Osteocyte (in vitro differentiated cells): ENCODE measurements at places on chromosomes 16 and 17.

GRCh38 chr17:29883497-29883896, 46.5 kb downstream of the SSH2 start:
- no peaks in the 10 kb centered on the region for H3K27me3 ChIP-seq
- peaks cover 23% of the 10 kb centered on the region for H3K4me1 ChIP-seq
- DNase-seq, result no peak
- H3K27ac ChIP-seq, result peak overlapping the region; percentile 70
- no peak overlapping the region for H3K4me3 ChIP-seq

DNA sequence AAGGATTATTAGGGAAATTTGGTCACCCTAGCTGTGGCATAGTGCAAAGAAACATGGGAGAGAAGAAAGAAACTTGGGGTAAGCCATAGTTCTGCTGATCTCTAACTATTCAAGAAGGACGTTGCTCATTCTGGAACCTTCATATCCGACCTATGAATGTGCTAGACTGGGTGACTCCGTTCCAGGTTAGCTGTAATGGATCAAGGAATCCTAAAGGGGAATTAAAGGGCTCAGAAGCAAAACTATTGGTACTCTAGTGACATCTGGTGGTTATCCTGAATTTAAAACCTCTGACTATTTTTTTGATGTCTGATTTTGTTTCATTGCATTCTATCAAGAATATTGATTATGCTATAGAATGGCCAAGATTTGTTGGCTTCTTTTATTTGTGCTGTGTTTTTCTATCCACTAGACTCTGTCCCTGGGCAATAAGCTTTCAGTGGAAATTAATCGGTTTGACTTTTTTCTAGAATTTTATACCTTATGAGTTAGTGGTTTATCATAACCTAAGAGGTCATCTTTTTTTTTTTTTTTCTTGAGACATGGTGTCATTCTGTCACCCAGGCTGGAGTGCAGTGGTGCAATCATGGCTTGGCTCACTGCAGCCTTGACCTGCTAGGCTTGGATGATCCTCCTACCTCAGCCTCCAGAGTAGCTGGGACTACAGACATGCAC, 19.5 kb downstream of the PCTP start:
- peaks cover 10% of the 10 kb centered on the region for H3K4me1 ChIP-seq
- no peak overlapping the region for H3K27ac ChIP-seq
- peaks cover 28% of the 10 kb centered on the region for H3K36me3 ChIP-seq
- no peak overlapping the region for H3K4me3 ChIP-seq
- H3K27me3 ChIP-seq, result no peaks in the 10 kb centered on the region
- DNase-seq, result no peak

GRCh38 chr17:59666235-59666634, 41.0 kb downstream of the PTRH2 start:
- no peaks in the 10 kb centered on the region for H3K27me3 ChIP-seq
- H3K36me3 ChIP-seq, result peaks cover 52% of the 10 kb centered on the region
- H3K4me3 ChIP-seq, result no peak overlapping the region
- no peak for DNase-seq
- H3K27ac ChIP-seq, result no peak overlapping the region

DNA sequence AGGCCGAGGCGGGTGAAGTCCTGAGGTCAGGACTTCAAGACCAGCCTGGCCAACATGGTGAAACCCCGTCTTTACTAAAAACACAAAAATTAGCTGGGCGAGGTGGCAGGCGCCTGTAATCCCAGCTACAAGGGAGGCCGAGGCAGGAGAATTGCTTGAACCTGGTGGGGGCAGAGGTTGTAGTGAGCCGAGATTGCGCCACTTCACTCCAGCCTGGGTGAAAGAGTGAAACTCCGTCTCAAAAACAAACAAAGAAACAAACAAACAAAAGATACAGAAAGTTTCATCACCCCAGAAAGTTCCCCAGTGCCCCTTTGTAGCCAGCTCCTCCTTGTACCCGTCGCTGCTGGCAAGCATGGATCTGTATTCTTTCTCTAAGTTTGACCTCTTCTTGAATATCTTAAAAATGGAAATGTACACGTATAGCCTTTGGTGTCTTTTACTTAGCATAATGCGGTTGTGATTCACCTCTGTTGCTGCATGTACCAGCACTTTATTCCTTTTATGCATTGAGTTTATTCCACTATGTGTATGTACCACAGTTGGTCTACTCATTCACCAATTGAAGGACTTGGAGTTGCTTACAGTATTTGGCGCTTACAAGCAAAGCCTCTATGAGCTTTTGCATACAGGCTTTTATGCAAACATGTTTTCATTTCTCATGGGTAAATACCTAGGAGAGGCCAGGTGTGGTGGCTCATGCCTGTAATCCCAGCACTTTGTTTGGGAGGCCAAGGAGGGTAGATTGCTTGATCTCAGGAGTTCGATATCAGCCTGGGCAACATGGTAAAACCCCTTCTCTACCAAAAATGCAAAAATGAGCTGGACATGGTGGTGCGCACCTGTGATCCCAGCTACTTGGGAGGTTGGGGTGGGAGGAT, 87.5 kb upstream of the CLEC18A start:
- DNase-seq, result no peak
- H3K4me1 ChIP-seq, result peaks cover 14% of the 10 kb centered on the region
- H3K27ac ChIP-seq, result no peak overlapping the region
- H3K36me3 ChIP-seq, result peaks cover 3% of the 10 kb centered on the region

- no peaks in the 10 kb centered on the region for H3K36me3 ChIP-seq
- H3K4me3 ChIP-seq, result no peak overlapping the region
- peaks cover 2% of the 10 kb centered on the region for H3K4me1 ChIP-seq
- no peaks in the 10 kb centered on the region for H3K27me3 ChIP-seq
Observed at GRCh38 chr16:58042886-58043515, 17.4 kb downstream of the MMP15 start.
